ENCODE measurements at places on chromosomes 5 and 9.
A peak's percentile ranks its signal among the peaks of the same experiment; 100 is the strongest.

GRCh38 chr5:9625286-9625685 lies 4.9 kb downstream of the TAS2R1 start:
- no peak for DNase-seq

GRCh38 chr5:140108093-140109017 lies 5.6 kb upstream of the PURA start:
- DNase-seq: peak; percentile 21

DNA sequence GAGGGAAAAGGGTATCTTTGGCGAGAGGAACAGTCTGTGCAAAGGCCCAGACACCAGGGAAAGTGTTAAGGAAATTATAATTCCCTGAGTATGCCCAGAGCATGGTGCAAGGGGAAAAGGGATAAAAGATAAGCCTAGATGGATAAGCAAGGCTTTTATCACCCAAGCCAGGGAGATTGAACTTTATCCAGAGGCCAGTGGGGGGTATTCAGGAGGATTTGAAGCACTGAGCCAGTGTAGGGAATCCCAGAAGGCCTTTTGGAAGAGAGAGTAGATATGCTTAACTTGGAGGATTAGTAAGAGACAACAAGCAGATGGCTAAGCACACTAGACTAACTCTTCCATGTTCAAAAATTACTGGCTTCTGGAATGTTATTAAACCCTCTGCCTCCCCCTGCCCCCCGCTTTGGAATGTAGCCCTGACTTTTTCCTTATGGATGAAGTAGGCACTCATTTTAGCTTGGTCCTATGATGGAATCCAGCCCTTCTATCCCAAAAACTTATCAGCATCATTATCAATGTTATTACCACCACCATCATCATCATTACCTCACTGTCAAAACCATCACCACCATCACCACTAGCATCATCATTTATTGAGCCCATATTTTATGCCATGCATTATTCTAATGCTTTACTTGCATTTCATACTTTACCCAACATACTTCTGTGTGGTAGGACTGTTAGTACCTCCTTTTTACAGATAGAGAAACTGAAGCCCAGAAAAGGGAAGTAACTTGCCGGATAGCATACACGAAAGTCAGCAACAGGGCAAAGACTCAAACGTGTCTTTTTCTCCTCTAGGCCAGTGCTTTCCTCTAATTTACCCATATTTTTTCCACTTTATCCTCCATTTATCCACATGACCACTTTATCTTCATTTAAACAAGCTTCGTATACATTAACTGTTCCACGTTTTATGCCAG lies 237.0 kb downstream of the PAPPA start:
- DNase-seq: no peak

- no peak for DNase-seq
Observed at GRCh38 chr9:106218427-106218826, 524.1 kb downstream of the TMEM38B start.

- DNase-seq: no peak
Observed at GRCh38 chr5:172171118-172171517, 16.9 kb downstream of the STK10 start.

- DNase-seq: no peak
Observed at GRCh38 chr5:151733358-151734063, 24.9 kb downstream of the ATOX1 start.

DNA sequence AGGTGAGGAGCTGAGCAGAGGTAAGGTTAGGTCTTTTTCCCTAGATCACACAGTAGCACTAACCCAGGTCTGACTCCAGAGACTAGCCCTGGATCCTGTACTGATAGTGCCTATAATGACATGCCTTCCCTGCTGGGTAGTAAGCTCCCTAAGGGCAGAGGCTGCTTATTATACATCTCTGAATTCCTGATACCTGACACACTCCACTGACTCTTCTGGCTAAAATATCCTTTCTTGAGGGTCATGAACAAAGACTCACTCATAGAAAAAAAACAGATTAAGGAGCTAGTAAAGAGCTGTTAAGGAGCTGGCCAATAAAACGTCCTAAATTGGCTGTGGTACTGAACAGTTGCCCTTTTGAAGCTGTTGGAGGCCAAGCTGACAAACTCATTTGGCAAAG lies 149.0 kb upstream of the ITGA1 start:
- no peak for DNase-seq

DNA sequence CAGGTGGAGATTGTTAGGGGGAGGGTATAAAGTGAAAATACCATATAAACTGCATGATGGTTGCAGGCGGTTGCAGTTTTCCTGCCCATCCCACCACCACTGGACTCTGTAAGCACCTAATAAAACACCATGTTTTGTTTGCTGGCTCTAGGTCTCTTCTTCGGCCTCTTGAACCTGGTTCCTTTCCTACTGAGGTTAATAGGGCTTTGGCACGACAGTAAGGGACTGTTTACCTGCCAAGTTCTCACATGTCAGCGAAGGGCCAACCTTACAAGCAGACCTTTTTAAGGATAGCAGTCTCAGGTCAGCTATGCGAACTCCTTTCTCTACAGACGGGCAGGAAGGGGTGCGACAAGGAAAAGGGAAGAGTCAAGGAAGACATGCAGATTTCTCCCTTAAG lies 3.4 kb upstream of the RFESD start:
- no peak for DNase-seq

DNA sequence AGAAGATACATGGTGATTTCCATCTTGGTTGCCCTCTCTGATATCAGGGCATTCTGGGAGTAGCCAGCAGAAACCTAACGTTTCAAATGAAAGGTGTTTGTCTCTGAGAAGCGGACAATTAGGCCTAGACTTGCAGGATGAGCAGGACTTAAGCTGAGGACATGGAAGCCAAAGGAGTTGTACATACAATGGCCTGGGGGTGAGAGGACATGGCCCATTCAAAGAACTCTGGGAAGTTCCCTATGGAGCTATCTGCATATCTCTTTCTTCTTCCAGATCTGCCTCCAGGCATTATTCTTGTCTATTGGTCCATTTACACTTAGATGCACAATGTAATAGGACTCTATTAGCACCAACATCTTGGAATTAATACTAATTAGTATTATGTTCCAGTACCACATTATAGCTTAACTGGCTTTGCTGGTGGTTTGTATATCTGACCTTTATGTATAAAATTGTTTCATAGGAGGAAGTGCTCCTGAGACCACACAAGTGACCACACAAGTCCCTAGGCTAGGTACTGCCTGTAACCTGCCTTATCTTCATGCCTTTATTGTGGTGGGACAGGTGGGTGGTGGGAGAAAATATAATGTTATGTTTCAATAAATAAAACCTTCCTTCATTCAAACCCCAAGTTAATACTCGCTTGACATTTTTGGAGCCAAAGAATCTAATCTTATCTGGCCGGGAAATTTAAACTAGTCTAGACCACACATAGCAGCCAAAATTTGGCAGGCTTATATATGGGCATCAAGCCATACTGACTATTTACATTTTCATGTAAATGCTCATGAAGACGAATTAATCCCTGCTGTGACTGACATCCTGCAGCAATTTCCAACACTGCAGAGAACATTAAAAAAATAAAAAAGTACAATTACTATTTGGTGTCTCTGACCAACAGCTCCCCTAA lies 52.1 kb upstream of the EQTN start:
- no peak for DNase-seq

DNA sequence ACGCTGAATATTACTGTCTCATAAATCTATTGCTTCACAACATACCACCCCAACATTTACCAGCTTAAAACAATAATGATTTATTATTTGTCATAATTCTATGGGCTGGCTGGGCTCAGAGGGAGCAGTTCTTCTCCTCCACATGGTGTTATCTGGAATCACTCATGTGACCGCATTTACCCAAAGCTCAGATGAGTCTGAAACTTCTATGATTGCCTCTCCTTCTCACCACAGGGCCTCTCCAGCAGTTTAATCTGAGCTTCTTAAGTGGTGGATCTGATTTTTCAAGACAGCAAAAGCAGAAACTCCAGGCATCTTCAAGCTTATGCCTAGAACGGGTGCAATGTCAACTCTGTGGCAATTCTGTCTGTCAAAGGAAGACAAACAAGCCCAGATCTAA lies 210.3 kb upstream of the ADRA1B start:
- no peak for DNase-seq

- no peak for DNase-seq
Observed at GRCh38 chr5:58974083-58974482, 391.2 kb downstream of the RAB3C start.

GRCh38 chr9:70228611-70229010 lies 30.2 kb upstream of the SMC5 start:
- DNase-seq: no peak

GRCh38 chr9:96141128-96141474 lies 160.9 kb downstream of the HSD17B3 start:
- DNase-seq: no peak

GRCh38 chr9:18114559-18115475 lies 359.1 kb upstream of the ADAMTSL1 start:
- DNase-seq: no peak
